ENCODE measurements at places on chromosomes 2 and 18.

DNA sequence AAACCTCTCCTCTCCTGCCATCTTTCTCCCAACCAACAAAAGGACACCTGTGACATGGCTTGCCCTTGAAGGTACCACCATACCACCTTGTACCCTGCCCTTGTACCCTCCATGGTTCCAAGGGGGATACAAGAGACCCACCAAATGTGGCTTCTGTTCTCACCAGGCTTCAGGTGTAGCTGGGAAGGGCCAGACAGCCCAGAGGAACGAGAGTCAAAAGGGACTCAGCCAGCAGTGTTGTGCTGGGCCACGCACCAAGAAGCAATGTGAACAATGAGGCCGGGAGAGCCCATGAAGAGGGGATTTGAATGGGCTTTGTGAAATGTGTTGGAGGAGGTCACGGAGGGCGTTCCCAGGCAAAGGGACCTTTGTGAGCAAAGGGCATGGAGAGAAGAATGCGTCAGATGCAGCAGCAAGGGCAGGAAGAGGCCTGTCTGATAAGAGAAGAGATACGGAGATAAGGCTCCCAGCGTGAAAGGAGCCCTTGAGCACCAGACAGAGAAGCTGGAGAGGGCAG is 48.6 kb downstream of the PLB1 start:
- no peak for DNase-seq

GRCh38 chr18:80077873-80078272 is 31.2 kb upstream of the ADNP2 start:
- no peak for DNase-seq

DNA sequence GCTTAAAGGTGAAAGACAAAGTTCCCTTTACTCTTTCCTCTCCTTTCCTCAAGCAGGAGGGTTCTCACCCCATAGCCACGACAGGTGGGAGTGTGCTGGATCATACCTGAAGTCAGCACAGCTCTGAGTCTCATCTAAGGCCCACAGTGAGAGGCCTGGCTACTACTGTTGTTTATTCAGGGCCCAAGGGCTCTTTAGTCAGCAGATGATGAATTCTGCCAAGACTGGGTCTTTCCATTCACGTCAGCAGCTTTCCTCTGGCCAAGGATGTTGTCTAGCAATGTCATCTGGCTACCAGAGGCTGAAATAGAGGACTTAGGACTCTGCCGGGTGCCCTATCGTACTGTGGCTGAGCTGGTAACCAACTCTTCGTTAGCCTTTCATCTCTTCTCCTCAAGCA is 308.4 kb upstream of the THUMPD2 start:
- no peak for DNase-seq

DNA sequence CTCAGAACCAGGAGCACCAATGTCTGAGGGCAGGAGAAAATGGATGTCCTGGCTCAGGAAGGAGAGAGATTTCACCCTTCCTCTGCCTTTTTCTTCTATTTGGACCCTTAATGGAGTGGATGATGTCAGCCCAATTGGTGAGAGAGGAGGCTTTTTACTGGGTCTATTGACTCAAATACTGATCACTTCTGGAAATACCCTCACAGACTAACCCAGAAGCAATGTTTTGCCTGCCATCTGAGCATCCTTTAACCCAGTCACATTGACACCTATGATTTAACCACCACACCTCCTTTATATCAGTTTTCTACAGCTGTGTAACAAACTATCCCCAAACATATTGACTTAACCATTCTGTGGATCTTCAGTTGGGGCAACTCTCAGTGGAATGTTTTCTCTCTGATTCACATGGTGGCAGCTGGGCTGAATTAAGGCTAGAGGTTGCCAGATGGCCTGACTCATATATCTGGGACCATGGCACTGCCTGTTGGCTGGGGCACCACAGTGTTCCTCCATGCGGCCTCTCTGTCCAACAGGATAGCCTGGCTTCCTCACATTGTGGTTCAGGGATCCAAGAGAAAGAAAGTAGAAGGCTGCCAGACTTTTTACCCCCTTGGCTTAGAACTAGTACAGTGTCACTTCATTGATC is 18.2 kb upstream of the MBOAT2 start:
- DNase-seq = no peak

Measured in NCI-H187 (cell line).